NCI-H187 (cell line): ENCODE measurements at places on chromosomes 5 and 9.

DNA sequence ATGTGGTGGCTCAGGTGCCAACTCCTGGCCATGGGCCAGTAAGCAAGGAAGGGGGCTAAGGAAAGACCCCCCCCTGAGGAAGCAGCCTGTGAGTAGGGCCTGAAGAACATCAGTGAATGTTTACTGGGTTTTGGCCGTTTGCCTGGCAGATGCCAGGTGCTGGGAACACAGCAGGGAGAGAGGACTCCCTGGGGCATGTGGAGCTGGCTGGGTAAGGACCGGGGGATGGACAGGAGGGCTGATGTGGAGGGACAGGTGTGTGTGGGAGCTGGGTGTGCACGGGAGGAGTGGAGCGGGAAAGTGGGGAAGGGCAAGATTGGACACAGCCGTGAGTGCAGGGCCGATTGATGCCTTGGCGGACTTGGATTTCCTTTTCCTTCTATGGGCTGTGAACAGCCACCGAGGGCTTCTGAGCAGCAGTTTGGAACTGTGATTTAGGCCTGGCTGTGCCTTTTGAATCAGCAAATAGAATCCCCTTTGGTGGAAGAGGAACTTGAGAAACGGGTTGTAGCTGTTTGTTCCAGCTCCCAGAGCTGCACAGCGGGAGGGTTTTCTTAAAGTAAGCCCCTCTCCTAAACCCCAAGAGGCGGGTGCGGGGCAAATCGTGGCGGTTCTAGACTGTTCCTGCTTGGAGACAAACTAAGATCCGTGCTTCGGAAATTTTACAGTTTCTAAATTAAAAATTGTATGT is 3.1 kb downstream of the HMCN2 start:
- DNase-seq: no peak

DNA sequence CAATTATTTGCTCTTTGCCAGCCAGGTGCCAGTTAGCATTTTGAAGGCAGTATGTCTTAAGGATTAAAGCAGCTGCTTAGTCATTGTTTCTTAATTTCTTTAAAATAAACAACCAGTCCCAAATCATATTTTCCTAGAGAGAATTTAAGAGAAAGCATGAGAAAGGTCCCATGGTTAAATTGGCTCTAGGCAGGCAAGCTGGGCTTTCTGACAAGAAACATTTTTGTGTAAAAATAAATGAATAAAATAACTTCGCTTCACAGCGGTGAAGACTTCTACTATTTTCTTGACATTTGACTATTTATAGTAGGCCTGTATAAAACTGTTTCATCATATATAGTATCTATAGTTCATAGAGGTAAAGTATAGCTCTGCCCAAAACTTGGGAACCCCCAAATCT is 617.7 kb upstream of the C9orf72 start:
- DNase-seq: no peak

DNA sequence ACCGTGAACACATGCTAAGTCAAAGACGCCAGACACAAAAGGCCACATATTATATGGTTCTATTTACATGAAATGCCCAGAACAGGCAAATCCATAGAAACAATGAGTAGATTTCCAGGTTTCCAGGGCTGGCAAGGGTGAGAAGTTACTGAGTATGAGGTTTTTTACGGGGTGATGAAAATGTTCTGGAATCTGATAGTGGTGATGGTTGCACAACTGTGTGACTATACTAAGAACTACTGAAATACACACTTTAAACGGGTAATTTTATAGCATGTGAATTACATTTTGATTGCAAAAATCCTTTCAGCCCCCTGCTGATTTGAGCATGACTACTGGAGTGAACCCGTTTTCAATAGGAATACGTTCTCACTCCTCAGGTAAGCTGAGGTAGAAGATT is 46.7 kb upstream of the TBC1D9B start:
- DNase-seq: no peak

DNA sequence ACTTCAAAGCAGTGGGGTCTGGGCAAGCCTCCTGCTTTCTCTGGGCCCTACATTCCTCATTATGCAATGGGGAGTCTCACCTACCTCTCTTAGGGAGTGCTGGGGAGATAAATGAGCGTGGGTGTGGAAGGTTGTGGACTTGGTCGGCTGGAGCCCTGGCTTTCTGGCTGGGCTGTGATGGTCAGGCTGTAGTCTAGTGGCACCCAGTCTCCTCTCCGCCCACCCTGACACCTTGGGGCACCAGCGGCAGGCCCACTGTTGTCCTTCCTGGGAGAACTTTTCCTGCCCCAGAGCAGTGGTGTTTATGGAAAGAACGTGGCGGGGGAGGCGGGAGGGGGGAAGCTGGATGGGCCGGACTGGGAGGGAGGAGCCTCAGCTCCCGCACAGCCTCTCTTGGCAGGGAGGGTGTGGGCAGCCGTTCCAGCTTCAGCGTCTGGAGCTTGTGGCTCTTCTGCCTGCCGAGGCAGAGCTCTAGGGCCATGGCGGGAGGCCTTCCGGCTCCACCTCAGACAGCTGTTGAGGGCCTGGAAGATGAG is 4.1 kb downstream of the PTGS1 start:
- no peak for DNase-seq

DNA sequence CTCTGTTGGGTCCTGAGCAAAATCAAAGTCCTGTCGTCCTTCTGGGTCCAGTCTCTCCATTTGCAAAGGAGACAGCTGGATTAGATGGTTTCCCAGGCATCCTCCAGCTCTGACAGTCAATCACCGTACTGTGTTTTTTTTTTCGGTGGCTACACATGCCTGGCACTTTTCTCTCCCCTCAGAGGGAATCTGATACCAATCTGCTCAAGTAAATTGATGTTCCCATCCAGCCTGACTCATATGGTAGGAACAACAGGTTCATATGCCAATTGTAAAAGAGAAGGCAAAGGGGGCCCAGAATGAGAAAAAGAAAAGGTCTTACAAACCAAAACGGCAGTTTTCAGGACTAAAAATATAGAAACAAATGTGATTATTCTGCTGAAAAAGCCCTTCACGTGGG is 1.2 kb downstream of the FBXO10 start:
- DNase-seq: no peak

- peak; percentile 69 for DNase-seq
Measured at GRCh38 chr9:130578865-130579737, at the start of gene FUBP3. Gene FUBP3 (plus strand): TSS chr9:130579577. CDS start chr9:130579681, 104 bp downstream.

DNA sequence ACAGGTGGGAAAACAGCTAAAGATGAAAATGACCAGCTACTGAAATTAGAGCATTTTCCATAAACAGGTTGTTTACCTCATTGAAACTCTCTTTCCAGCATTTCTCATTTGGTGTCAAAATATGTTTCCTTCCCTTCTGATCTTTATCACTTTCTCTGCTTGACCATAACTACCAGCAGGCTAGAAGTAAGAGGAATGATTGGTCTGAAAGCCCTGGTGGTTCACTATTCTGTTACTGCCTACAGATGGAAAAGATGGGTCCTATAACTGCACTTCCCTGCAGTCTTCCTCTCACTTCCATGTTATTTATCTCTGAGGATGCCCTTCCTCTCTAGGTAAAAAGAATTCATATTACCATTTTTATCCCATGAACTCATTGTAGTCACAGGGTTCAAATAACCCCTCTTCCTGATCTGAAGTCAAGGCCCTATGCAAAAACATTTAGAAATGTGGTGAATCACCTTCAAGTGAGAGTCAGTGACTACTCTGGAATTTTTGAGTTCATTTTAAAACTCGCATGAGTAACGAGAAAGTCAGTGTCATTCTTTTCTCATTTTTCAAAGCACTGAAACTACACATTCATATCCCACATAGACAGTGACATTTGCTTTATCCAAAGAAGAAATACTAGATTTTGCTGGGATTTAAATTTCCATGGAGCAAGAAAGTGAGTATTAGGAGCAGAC is 51.7 kb downstream of the ZNF474 start:
- no peak for DNase-seq
